Right atrium auricular region (tissue), 2 donors: ENCODE measurements at places on chromosomes 1 and 21. TPM values are rescaled to one million over a fixed set of nuclear protein-coding genes. Genes with fewer than 3 reads are reported as not detected.
A peak's percentile ranks its signal among the peaks of the same experiment; 100 is the strongest.

Gene SH2D2A
- 0.98 TPM for total RNA-seq

Gene ZNF697
- total RNA-seq, result 14.8 TPM

Gene SPRR5
- not detected for total RNA-seq

Gene CYB561D1
- total RNA-seq, result 2.6 TPM

Gene KRTAP10-11
- not detected for total RNA-seq

Gene PPFIA4
- 16.3 TPM for total RNA-seq

Gene FCRL6
- total RNA-seq, result not detected

Gene NUDC
- 82.3 TPM for total RNA-seq

DNA sequence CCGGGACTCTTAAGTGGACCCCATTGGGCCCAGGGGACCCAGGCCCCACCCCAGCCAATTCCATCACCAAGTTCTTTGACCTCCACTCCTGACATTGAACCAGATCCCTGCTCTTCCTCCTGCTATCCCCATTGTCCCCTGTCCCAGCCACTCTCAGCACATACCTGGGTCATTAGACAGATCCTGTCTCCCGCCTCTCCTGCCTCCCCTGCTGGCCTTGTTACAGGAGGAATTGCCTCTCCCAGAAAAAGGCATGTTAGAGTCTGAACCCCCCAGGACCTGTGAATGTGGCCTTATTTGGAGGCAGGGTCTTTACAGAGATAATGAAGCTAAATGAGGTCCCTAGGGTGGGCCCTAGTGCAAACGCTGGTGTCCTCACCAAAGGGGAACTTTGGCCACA lies 301.9 kb downstream of the NPHP4 start:
- no peak for DNase-seq

GRCh38 chr1:227942021-227942715 lies 5.6 kb downstream of the WNT9A start:
- DNase-seq, result peak; percentile 43

DNA sequence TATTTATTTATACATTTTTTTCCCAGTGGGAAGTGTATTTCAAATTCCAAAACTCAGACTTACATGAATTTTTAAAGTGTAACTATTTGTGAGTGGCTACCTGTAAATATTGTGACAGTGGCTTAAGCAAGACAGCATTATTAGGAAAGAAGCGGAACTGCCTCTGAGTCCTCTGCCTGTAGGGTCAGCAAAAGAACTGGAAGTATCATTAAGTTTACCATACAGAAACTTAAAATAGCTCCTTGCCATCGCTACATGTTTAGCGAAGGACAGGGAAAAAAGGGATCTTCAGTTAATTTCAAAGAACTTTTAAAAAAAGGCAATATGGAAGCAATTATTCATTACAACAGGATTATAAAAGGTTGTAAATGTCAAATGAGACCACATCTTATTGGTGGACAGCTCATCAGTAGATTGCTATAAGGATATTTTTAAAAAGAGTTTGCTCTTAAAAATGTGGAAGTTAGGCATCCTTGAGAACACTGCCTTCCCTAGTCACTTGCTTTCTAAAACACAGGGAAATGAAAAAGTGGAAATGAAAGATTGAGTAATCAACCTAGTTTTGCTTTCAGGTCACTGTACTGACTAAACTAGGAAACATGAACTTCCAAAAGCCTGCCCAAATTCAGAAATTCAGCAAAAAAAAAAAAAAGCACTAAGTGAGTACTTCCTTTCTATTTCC lies 39.2 kb downstream of the NSL1 start:
- DNase-seq, result no peak

DNA sequence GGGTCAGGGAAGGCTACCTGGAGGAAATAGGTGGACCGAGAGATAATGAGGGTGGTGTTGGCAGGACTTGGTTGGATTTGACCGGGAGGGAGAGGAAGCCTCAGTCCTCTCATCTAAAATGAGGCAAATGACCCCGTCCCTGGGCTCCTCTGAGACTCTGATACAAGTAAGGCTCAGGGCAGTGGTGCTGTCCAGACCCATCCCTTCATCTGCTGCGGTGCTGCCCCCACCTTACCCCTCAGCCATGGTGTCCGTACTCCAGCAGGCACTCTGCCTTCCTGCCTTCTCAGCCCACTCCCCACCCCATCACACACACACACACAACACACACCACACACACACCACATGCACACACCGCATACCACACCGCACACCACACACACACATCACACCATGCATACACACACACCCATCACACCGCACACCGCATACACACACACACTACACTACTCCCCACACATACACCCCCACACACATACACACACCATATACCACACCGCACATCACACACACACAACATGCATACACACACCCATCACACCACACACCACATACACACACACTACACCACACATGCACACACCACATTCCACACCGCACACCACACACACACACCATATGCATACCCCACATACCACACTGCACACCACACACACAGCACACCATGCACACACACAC lies 29.4 kb upstream of the SLC26A9 start:
- DNase-seq, result no peak

- DNase-seq, result no peak
Observed at GRCh38 chr1:81976539-81976938, 175.8 kb downstream of the ADGRL2 start.

DNA sequence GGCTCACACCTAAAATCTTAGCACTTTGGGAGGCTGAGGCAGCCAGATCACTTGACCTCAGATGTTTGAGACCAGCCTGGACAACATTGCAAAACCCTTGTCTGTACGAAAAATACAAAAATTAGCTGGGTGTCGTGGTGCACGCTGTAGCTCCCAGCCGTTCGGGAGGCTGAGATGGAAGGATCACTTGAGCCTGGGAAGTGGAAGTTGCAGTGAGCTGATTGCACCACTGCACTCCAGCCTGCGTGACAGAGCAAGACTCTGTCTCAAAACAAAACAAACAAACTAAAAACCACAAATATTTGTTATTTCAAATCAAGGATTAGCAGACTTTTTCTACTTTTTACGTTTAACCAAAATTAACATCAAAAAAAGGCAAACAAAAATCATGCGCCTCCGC lies 31.3 kb downstream of the INKA2 start:
- DNase-seq, result no peak

- DNase-seq, result no peak
Observed at GRCh38 chr1:42279055-42279454, 56.0 kb downstream of the FOXJ3 start.

DNA sequence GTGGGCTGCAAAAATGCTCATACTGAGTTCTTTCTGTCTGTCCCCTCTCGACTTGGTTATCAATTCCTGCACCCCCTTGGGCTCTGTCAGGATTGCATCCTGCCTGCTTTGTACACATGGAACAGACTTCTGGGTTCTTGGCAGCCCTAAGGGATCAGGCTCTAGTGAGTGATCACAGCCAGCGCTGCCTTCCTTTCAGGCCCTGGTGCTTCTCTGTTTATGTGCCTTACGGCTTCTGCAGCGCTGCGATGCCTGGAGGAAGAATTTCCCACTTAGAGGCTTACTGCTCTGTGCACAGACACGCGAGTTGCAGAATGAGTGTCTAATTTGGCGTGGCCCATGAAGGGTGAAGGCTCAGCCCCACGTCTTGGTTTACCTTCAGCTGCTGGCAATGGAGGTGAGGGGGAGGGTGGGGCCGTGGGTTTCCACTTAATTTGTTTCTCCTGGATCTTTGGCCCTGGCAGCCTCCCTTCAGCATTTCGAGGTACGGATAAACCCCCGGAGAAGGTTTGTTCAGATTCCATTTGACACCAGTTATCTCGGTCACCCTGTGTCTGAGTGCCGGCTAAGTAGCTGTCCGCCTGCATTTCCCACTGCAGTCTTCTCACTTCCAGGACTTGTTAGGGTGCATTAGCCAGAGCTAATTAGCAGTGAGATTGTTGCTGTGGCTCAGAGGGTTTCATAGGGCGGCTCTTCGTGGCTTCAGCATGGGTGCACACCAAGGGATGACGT lies 227.3 kb downstream of the DYRK1A start:
- DNase-seq, result no peak

- DNase-seq, result peak; percentile 38
Observed at GRCh38 chr1:30342535-30343141, 380.7 kb downstream of the MATN1 start.

GRCh38 chr1:204924013-204924759 lies 53.5 kb downstream of the NFASC start:
- no peak for DNase-seq

DNA sequence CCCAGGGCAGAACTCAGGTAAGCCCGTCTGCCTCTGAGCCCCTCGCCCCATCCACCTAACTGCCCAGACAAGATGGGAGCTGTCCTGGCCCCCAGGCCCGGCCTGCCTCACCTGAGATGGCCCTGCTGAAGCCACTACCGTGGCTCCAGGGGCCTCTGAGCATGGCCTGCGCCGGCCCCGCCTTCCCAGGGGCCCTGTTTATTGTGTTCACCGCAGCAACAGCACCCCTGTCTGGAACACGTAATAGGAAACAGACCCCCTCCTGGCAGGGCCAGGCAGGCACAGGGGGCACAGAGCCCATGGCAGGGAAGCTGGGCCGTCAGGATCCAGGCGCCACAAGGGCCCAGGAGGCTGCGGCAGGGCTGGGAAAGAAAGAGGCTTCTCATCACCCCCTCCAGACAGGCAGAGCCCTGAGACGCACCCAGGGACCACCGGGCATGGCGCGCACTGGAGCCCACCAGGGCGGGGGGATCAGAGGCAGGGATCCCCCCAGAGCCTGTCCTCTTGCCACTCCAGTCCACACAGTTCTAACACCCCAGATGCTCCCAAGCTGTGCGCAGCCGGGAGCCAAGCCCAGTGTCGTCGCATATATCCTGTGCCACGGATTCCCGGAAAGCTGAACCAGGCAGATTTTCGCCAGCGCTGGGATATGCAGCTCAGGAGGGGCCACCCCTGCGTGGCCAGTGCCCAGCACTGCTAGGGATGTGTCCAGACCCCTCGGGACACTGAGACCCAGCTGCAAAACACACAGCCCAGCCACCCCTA lies 62.6 kb downstream of the ARHGEF16 start:
- no peak for DNase-seq

- DNase-seq, result no peak
Observed at GRCh38 chr1:169527451-169528214, 41.9 kb upstream of the SLC19A2 start.

GRCh38 chr1:11538886-11539285 lies 59.9 kb downstream of the DISP3 start:
- no peak for DNase-seq

DNA sequence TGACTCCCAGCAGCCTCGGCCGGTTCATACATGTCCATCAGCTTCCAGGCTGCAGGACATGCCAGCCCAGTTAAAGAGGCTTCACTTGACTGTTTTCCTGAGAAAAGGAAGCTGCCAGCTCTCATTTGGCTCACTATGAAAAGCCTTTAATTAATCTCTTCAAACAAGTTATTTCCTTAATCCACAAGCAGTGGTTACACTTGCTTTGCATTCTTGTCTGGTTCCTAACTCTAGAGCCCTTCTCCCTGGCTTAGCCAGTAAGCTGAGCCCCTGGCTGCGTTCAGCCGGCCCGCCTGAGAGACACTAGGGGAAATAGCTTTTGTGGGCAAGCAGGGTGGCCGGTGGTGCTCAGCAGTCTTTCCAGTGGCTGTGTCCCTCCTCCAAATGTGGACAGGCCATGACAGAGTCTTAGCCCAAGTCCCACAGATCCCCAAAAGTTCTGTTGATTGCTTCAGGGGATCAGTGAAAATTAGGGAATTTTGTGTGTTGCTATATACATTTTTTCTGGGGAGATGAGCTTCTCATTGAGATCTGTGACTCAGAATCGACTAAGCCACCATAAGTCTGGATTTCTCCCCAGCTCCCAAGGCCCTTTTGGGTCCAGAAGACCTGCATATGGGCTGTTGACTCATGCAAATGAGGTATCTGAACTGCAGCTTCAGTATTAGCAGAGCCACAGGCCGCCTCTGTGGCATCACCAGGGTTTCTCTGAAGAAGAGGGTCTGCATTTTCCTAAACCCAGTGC lies 10.1 kb downstream of the ATF3 start:
- DNase-seq, result no peak

- no peak for DNase-seq
Observed at GRCh38 chr1:3566951-3567804, 44.1 kb downstream of the MEGF6 start.

DNA sequence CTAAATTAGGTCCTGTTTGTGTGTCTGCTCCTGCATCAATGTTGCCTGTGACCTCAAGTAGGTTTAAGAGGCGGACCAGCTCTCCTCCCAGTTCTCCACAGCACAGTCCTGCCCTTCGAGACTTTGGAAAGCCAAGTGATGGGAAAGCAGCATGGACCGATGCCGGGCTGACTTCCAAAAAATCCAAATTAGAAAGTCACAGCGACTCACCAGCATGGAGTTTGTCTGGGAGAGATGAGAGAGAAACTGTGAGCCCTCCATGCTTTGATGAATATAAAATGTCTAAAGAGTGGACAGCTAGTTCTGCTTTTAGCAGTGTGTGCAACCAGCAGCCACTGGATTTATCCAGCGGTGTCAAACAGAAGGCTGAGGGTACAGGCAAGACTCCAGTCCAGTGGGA lies 79.9 kb downstream of the PRDM2 start:
- no peak for DNase-seq

- no peak for DNase-seq
Observed at GRCh38 chr1:17706445-17706844, 48.7 kb upstream of the ACTL8 start.

DNA sequence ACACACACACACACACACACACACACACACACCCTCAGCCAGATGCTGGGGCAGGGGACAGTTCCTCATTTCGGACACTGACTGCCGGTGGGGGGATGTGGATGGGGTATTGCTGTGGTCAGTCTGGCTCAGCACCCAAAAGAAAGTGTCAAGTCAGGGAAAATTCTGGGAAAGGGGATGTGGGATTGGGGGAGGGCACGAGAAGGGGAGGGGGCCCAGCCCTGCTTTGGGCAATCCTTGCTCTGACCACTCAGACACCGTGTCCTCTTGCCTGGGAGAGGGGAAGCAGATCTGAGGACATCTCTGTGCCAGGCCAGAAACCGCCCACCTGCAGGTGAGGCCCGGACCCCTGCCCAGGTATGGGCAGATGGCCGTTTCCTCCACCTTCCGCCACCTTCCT lies at the start of gene C1QC:
Gene C1QC (plus strand): TSS at position 253 of the 400 bp plus-strand sequence. CDS start 391 bp downstream, outside the sequence.
- DNase-seq, result peak; percentile 62

GRCh38 chr1:40879482-40880175 lies 17.5 kb upstream of the CITED4 start:
- no peak for DNase-seq

DNA sequence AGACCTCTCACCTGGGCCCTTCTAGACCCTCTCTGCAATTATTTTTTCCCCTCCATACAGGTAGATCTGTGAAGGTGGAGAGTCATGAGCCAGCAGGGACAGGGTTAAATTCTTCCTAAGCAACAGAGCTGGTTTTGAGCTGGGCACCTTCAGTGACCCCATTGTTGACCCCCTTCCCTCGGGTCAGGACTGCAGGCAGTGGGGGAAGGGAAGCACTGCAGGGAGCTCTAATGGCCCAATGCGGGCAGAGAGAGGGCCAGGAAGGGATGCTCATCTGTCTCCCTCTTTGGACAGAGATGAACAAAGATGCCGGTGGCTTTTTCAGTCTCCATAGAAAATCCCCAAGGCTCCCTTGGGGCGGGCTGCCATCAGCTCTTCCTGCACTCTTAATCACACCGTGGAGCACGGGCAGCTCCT lies 21.4 kb downstream of the SOX13 start:
- DNase-seq, result no peak

DNA sequence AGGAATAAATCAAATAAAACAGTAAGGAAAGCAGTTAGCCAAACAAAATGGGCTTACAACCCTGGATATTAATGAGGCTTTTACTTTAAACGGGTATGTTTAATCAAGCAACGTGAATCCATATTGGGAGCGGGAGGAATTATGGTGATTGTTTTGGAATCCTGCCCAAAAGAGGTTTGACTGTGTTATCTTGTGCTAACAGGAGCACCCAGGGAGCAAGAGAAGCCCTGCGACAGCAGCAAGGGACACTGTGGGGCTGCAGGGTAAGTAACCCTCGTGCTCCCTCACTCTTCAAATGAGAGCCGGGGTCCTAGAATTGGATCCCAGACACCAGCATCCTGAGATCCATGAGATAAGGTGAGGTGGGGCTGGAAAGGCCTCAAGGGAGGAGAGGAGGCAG lies 72.6 kb upstream of the PGBD5 start:
- no peak for DNase-seq
